ENCODE measurements at places on chromosomes 6 and 20. TPM values are rescaled to one million over a fixed set of nuclear protein-coding genes. Genes with fewer than 3 reads are reported as not detected.

Gene COL10A1
- not detected for total RNA-seq

Gene DEFB132
- total RNA-seq: not detected

Gene XRN2
- total RNA-seq: 95.4 TPM

DNA sequence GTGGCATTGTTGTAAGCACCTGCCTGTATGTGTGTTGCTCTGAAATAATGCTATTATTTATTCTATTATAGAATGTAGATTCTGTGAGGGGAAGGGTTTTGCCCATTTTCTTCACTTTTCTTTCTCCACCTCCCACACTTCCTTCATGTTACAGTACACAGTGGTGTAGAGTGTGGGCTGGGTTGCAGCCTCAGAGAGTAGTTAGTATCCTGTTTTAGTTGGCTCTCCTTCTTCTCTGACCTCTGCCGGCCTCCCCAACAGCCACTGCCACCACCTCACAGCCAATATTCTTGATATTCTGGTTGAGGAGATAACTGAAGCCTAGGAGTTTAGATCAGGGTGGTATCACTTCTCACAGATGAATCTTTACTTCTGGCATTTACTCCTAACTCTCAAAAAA lies 143.4 kb downstream of the BCKDHB start:
- DNase-seq: no peak

- no peak for DNase-seq
Measured at GRCh38 chr6:87213364-87213763, 58.0 kb downstream of the ZNF292 start.

DNA sequence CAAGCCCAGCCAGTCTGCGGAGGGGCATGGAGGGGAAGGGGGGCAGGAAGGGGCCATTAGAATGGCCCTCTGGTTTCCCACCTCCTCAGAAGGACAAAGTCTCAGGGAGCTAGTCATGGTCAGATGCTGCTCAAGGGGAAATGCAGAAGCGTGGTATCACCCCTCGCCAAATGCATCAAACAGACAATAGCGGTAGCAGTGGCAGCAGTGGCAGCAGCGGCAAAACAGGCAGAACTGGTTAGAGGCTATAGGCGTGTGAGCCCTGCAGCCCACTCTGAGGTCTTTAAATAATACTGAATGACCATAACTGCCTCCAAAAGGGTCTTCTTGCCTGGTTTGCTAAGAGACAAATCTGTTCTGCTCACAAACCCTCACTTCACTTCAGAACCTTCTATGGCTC lies 186.7 kb downstream of the TFAP2C start:
- no peak for DNase-seq

- DNase-seq: no peak
Measured at GRCh38 chr20:45991616-45992015, 17.1 kb upstream of the MMP9 start.

Gene NKAIN2
- 0.45 TPM for total RNA-seq

DNA sequence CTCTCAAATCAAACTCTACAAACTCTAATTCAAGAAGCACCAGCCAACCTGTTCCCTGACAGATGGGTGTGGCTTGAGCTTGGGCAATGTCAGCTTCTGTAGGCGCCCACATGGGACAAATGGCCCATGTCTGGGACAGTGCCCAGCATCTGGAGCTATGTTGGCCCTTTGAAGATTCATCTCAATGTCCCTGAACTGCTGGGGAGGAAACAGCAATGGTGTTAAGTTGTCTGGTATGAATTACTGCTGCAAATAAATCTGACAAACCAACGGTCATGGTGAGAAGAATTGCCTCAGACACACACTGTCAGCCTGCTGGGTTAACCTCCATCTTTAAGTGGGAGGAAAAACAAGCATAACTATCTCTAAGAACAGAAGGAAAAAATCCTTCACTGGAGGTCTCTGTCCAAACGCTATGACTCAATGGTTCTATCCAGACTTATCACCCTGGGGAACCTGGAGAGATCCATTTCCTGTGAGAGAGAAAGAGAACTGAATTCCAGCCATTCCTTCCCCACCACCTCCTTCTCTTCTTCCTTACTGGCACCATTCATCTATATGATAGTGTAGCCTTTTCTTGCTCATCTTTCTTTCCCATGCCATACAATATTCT lies 274.9 kb downstream of the CDH26 start:
- no peak for DNase-seq
